Stimulated activated CD4-positive, alpha-beta T cell treated with anti-CD3 and anti-CD28 coated beads, TNF-alpha, amount 100 ng/mL, for 1 hour (primary cell): ENCODE measurements at places on chromosomes 5 and 9.

DNA sequence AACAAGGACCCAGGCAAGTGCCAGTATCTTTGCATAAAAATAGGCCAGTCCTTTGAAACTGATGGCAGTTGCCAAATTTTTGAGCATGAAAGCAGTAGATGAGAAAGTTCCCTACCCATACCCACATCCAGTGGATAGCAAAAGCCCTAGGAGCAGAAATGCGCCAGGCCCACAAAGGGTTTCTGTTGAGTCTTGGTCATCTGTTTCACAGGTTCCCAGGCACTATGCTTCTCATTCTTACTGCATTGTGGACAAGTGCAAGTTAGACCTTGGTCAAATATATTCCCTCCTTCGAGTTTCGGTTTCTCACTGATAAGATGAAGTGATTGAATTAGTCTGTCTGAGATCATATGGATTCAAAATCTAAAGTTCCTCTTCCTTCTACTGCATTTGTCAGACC is 152.3 kb downstream of the NR3C1 start:
- no peak for DNase-seq

- DNase-seq: peak; percentile 16
Observed at GRCh38 chr5:175516933-175517823, 38.8 kb downstream of the SFXN1 start.

- DNase-seq: no peak
Observed at GRCh38 chr5:163730206-163730756, 224.9 kb downstream of the MAT2B start.

DNA sequence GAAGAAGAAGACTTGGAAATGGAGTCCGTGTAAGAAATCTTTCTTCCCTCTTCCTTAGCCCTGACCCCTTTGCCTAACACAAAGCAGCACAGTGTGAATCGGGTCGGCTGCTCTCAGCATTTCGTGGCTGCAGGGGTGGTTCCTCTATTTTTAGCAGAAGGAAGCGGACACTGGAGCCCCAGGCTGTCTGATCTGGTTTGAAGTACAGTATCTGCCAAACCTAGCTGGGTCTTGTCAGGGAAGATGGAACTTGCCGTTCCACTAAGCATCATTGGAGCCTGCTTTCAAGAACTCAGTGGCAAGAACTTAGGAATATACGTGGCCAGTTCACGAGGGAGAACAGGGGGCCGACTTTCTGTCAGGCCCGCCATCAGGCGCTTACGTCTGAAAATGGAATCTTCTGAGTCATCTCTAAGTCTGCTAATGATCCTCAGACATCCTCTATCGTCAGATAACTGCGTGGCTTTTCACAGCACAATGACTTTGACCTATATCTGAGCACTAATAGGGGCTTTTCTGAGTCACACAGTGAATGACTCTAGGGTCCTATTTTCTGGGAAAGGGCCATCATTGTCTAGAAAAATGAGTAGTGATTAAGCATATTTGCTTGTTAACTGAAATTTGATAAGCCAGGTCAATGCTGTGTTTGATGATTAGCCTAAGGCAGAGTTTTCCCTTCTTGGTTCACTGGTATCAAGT is 43.3 kb upstream of the NCS1 start:
- DNase-seq: peak; percentile 19
